ENCODE measurements at places on chromosomes 7 and 10.

- DNase-seq: no peak
Observed at GRCh38 chr10:85537561-85537960, 829.0 kb downstream of the GRID1 start.

DNA sequence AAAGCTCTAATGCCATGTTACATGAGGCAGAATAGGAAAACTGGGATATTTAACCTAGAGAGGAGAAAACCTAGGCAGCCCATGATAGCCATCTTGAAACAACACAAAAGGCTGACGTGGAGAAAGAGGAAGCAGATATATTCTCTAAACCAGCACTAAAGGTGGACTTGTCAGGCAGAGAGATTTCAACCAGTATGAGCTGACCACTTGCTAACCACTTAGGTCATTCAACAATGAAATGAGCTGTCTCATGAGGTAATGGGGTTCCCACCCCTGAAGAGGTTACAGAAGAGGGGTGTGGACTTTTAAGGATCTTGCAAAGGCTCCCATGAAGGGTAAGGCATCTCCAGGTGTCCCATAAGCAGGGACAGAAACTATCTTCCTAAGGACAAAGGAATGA is 26.8 kb upstream of the EGR2 start:
- no peak for DNase-seq

- DNase-seq: no peak
Observed at GRCh38 chr7:64945503-64946175, 42.6 kb downstream of the ZNF273 start.

GRCh38 chr10:61271127-61271780 is 181.9 kb downstream of the TMEM26 start:
- no peak for DNase-seq

DNA sequence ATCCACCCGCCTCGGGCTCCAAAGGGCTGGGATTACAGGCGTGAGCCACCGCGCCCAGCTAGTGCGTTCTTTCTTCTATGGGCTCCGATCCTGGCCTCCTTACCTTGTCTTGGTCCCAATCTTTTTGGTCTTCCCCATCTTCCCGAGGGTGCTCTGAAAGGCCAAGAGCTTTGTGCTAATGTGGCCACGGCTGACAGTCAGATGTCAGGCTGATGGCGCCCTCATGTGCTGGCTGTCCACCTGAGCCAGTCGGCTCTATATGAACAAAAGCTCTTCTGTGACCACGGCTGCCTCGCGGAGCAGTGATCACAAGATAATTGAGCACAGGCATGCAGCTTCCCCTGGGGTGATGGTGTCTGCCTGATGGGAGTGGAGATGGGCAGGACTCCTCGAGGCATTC is 11.0 kb upstream of the AHCYL2 start:
- peak; percentile 62 for DNase-seq

DNA sequence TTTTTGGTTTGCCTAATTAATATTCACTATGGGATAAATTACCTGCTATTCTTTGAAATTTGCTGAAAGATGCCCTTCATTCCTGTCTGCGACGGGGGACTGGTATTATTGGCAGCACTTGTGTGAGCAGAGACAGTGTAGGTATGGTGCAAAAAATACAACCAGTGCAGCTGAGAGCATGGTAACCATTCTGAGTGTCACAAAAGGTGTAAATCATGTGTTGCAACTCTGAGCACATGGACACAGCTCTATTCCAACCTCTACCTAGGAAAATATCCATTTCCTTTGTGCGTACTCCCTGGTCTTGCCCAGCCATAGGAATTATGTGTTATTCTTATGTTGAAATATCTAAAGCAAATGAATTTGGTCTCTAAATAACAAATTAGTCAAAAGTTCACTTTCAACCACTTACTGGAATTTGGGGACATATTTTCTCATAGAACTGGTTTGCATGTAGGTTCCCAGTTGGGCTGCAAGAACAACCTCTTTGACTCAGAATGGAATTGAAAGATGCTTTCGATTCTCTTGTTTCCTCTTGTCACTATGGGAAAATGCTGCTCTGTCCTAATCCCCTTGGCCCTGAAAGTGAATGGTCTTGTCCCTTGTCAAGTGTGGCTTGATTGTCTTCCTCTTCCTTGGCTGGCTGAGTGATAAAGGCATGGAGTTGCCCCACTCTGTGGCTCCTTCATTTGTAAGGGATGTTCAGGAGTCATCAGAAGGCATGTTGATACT is 57.0 kb downstream of the CELF2 start:
- DNase-seq: no peak

DNA sequence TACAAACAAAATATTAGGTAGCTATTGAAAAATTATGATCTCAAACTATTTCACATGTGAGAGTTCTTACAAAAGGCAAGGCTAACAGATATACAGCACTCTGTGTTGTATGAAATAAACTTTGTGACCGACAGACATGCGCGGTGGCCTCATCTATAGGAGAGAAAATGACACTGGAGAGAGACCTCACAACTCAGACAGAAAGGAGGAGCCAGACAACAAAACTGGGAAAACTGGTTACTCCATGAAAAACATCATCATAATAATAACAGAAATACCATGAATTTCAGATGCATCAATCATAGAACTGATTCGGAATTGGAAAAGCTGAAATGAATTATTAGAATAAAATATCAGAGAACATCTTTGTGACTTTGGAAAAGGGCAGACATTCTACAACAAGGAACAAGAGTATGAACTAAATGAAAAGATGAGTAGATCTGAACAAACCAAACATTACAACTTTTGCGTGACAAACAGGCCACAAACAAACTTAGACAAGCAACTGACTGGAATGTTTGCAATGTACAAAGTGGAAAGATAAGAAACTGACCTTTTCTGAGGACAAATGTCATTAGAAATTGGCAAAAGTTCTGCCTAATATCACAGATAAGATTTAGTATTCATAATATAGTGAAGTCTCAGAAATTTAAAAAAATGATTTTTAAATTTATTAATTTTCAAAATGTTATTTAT is 69.3 kb downstream of the TNS3 start:
- no peak for DNase-seq

- DNase-seq: no peak
Observed at GRCh38 chr10:79264942-79265341, 82.3 kb upstream of the PPIF start.

DNA sequence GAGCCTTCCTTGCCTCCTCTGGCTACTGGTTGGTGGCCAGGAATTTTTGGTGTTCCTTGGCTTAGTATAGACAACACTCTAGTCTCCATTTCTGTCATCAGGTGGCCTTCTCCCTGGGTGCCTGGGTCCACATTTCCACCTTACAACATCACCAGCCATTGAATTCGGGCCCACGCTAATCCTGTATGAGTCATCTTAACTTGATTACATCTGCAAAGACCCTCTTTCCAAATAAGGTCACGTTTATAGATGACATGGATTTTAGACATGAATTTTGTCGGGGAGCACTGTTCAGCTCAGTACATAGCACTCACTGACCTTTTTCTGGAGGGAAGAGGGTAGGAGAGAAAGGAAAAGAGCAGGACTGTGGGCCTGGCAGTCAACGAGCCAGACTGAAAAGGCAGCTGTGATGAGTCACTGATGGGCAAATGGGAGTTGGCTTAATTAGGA is 39.4 kb downstream of the MMRN2 start:
- no peak for DNase-seq

GRCh38 chr7:24869572-24869971 is 110.4 kb downstream of the OSBPL3 start:
- DNase-seq: no peak

- DNase-seq: no peak
Observed at GRCh38 chr7:70072220-70072619, 473.9 kb downstream of the AUTS2 start.

GRCh38 chr7:4837041-4837802 is 24.6 kb downstream of the PAPOLB start:
- no peak for DNase-seq

DNA sequence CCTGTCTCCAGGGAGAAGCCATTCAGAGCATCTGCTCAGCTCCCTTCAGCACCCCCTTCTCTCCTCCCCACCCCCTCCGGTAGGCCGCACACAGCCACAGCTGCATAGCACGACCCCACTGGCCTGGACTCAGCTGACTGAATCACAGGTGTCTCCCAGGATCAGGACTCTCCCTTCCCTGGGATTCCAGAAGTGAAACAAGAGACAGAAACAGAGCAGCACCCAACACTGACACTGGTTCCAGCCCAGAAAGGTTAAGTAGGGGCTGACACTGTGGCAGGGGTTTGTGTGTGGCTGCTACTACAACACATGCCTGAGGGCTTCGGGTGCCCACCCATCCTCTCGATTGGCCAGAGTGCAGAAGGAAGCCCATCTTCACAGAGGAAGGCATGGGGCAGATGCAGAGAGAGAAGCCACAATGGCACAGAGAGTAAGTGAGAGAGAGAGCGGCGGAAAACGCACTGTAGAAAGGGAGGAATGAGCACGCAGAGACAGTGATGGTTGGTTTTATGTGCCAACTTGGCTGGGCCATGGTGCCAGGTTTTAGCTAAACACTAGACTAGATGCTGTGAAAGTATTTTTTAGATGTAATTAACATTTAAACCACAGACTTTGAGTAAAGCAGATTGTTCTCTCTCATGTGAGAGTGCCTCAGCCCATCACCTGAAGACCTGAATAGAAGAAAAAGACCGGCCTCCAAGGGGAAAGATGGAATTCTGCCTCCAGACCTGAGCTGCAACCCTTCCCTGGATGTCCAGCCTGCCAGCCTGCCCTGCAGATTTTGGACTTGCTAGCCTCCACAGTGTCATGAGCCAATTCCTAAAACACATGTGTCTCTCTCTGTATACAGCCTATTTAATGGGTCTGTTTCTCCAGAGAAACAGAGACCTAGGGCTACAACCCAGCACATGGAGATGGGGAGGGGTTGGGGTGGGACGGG is 107.5 kb downstream of the GRB10 start:
- DNase-seq: no peak

- DNase-seq: no peak
Observed at GRCh38 chr10:82400841-82401240, 525.8 kb downstream of the NRG3 start.

DNA sequence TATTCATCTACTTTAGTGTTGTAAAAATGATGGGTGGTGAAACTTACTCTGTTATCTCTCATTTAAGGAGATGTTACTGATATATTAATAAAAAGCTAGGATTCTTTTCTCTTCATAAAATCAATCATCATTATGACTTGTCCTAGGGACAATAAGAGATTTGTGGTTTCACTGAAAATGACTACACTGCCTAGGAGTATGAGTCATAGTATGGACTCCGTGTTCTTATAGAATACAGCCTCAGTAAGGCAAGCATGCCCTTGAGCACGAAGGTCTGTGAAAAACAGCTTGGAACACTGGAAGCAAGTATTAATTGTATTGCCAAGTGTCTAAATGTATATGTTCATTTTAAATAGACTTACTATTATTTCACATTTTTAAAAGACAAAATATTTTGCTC is 749.2 kb upstream of the PCDH15 start:
- no peak for DNase-seq

GRCh38 chr7:144470078-144470477 is 66.6 kb upstream of the NOBOX start:
- no peak for DNase-seq

DNA sequence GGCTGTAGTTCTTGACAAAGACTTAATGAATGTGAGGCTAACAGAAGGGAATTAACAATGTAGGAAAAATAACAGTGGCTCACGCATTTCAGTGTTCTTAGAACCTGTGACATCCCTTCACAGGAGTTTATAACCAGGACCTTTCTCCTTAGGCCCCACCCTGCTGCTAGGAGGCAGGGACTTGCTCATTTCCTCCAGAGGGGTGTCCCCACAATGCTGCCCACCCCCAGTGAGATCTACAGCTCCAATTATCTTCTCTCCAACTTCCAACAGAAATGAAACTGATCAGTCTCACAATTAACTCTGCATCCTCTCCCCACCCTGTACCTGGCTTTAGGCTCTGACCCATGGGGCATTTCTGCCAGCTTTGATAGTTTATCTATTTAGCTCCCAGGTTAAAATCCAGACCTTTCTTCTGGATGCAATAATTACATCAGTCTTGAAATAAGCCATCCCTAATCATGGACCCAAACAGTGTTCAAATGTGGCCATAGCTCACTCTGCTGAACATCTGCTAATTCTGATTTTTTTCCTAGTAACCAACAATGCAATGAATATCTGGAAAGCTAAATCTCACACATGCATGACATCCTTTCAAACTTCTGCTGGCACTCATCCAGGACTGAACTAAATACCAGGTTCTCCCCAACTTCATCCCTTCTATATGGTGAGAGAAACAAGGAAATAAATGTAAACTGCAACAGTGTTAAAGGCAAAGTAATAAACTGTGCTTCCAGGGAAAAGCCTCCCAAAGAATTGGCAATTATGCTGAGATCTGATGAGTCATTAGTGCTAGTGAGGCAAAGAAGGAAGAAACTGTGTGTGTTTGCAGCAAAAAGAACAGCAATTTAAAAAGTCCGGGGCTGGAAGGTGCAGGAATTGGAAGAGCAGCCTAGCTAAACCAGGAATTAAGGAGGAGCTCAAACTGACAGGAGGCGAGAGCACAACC is 64.6 kb downstream of the HERPUD2 start:
- no peak for DNase-seq

DNA sequence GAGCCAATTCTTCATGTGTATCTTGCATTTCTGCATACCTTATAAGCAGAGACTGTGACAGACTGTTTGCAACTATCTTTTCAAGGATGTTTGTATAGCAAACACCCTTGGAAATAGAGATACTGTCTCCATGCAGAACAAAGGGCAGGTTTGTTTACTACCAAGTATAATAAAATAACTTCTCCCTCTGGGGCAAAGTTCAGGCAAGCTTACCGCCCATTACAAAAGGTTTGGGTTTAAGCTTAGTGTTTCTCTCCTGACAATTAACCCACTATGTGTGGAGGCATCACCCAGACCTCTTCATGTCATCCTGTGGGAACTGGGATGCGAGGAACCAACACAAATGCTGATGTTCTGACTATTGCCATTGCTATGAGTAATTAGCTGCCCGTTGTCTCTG is 479.1 kb upstream of the ZMIZ1 start:
- no peak for DNase-seq

- DNase-seq: no peak
Observed at GRCh38 chr7:139735466-139735865, 42.3 kb downstream of the HIPK2 start.

GRCh38 chr7:135326636-135327280 is 93.1 kb downstream of the STRA8 start:
- no peak for DNase-seq

DNA sequence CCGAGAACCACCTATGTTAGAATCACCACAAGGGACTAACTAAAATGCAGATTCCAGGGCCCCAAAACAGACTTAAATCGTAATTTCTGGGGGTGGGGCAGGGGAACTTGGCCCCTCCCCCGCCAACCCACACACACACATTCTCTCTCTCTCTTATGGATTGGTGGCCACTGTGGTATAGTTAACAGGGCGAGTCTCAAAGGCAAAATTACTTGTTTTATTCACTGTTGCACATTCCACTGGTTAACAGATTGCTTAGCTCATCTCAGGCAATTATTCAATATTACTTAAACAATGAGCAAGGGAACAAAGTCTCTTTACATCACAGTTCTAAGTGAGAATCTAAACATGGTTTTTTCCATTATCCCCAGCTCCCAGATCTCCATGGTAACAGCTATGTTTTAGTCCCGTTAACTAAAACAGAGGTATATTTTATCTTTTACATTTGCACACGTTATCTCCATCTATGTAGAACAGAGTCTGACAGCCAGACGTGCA is 38.5 kb downstream of the IGF2BP3 start:
- no peak for DNase-seq

Data from GM13977 (cell line).